ENCODE measurements at places on chromosomes 12 and 14.

- DNase-seq, result no peak
Measured at GRCh38 chr12:88093573-88093972, 48.3 kb downstream of the CEP290 start.

- DNase-seq, result no peak
Measured at GRCh38 chr12:56241424-56242303, 11.8 kb downstream of the SLC39A5 start.

DNA sequence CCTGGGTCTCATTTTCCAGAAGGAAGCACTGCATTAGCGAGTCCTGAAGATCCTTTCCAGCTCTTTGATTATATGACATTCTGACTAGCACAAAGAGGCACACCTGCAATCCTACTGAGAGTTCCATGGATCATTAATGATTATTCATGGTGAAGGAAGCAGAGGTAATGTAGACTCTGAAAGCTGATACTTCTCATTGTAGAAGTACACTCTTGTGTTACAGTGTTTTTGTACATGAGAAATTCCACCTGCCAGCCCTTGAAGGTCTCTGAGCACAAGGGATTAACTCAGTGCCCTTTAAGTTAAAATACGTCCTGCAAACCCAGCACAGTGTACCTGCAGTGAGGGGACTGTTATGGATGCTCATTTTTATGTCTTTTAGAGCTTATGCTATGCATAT is 558.8 kb upstream of the FBXO33 start:
- DNase-seq, result no peak

GRCh38 chr12:1884651-1885050 is 33.8 kb downstream of the CACNA2D4 start:
- no peak for DNase-seq

DNA sequence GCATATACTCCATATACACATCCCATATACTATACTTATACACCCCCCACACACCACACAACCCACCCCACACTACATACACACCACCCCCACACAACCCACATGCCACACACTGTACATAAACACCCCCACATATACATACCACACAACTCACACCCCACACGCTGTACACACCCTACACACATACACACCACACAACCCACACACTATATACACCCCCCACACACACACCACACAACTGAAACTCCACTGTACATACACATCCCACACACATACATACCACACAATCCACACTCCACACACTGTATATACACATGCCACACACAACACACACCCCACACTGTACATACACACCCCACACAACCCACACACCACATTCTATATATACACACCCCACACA is 81.0 kb downstream of the NOC4L start:
- DNase-seq, result no peak

DNA sequence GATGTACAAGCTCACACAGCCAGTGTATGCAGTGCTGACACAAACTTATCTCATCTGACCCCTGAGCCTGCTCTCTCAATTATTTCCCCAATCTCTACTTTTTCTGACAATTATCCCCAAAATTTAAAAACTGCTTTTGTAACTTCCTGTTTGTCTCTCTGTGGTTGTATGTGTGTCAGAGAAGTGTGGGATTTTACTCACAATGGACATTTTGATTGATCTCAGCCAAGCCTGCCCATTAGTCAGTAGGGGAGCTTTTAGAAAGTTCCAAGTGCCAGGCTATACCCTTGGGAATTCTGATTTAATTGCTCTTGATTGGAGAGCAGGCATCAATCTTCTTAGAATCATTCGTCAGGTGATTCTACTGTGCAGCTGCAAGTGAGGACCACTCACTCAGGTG is 64.9 kb upstream of the LMNTD1 start:
- no peak for DNase-seq

GRCh38 chr14:50059763-50060616 is 56.4 kb downstream of the VCPKMT start:
- DNase-seq, result no peak

- peak; percentile 13 for DNase-seq
Measured at GRCh38 chr14:61476754-61477410, 155.5 kb downstream of the PRKCH start.

DNA sequence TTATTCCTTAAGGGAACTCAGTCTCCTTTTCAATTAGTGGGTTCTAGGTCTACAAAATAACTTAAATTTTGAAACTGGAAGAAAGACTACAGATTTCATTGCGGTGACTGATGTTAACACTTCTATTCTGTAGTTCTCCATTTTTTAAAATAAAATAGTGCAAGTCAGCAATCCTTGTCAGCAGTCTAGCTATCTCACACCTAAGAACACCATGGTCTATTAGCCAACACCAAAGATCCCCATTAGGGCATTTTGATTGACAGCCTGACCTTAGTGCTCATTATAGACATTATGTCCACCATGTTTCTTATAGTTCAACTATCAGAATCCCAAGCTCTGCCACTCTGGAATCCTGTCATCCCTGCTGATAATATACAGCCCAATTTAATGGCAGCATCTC is 27.4 kb downstream of the GPR65 start:
- DNase-seq, result no peak

DNA sequence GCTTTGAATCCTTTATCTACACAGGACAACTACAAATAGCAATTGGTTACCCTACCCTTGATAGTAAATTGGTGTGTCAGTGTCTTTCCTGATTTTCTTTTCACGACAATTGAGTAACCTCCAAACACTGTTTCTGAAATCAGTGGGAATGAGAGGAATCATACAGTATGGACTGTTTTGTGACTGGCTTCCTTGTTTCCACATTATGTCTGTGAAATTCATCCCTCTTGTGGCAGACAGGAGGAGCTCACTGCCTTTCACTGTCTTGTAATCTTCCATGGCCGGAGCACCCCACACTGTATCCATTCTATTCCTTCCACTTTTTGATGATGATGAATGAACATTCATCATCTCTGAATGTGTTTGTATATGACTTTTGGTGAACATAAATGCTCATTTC is 164.0 kb upstream of the PZP start:
- no peak for DNase-seq

DNA sequence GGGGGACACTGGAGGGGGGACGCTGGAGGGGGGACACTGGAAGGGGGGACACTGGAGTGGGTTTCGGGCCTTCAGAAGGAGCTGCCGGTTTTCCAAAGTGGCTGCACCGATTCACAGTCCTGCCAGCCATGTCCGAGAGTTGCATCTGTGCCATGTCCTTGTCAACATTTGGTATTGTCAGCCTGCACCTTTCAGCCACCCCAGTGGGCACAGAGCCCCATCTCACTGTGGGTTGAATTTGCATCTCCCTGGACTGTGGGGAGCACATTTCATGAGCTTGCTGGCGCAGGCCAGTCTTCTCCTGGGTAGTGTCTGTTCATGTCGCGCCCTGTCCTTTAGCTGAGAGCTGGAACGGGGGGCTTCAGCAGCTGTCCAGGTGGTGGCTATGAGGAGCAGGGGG is 72.7 kb downstream of the GALNT9 start:
- DNase-seq, result no peak

DNA sequence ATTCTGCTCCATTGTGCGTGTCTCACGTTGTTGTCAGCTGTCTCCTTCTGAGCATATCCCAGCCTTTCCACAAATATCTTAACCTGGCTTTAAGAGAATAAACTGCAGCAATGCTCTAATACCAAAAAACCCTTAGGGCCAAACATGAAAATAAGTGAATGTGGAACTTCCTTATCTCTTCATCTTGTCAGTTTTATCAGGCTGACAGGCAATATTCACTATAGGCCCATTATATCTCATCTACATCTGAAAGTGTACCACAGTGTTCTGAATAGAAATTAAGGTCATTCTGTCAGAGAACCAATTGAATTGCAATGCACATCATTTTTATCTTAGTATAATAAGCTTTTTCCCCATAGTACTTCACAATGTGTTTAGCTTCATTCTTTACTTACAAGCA is 933.1 kb upstream of the FBXO33 start:
- no peak for DNase-seq

GRCh38 chr12:29103539-29103974 is 45.5 kb upstream of the FAR2 start:
- no peak for DNase-seq

- no peak for DNase-seq
Measured at GRCh38 chr12:53501615-53502181, 615 bp downstream of the TARBP2 start.

DNA sequence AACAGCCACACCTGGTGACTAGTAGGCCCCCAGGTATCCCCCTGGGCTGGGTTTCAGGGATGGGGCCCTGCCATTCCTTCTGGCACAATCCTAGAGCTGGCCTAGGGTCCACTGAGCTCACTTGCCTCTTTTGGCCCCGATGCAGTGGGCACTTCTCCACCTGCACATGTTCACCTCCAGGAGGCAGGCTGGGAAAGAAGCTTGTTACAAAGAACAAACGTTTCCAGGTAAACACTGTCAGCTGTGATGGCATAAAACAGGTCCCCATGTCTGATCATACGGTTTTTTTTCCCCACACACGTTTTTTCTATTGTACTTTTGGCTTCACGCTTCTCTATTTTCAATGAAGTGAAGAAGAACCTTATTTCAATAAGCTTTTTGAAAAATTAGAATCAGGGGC is 15.8 kb upstream of the HVCN1 start:
- no peak for DNase-seq

- DNase-seq, result no peak
Measured at GRCh38 chr14:104420990-104421389, 158.6 kb upstream of the C14orf180 start.
